ENCODE measurements at places on chromosomes 7 and 10.

GRCh38 chr7:151859111-151859947, 17.6 kb downstream of the PRKAG2 start:
- DNase-seq, result no peak

DNA sequence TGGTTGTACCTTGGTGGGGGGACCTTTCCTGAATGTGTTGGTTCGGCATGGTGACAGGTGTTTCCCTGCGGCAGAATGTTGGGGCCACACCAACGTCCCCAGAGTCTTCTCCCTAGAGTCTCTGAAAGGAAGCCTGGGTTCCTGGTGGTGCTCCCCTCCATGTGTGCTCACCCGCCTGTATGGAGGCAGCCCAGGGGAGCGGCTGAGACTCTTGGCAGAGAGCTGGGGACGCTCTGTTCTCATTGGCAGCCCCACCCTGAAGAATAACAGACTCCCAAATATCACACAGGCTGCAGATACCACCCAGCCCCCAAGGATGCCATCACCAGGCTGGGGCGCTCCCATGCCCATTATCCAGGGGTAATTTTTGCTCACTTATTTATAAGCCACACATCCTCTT, 34.8 kb downstream of the CHST12 start:
- no peak for DNase-seq

DNA sequence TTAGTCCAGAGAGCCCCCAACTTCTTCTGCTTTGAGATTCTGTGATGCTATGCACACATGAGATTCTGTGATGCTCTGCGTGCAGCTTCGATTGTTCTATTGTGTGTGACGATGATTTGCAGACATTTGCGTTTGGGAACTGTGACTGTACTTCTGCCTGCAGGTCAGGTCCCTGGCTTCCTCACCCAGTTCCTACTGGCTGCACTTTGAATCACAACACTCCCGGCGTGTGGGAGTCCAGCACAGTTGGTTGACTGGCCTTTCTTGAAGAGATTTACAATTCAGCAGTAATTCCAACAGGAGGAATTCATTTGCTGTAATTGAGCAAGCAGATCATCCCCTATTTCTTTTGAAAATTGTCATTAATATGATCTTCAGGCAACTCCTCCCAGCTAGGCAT, 252.2 kb upstream of the YAE1 start:
- DNase-seq, result no peak

- no peak for DNase-seq
Measured at GRCh38 chr10:113213035-113213434, 263.0 kb downstream of the TCF7L2 start.

GRCh38 chr10:72423426-72423825, 68.7 kb upstream of the DNAJB12 start:
- no peak for DNase-seq

DNA sequence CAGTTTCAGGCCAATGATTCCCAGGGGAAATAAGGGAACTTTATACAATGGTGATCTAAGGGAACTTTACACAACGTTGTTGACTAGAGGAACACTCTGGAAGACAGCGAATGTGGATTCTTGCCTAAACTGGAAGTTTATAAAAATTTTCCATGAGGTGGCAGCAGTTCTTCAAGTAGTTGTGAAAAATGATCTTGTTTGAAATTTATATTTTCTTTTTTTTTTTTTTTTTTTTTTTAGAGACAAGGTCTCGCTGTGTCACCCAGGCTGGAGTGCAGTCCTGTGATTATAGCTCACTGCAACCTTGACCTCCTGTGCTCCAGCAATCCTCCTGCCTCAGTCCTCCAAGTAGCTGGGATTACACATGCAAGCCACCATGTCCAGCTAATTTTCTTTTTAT, 32.1 kb upstream of the GTF2I start:
- DNase-seq, result no peak

DNA sequence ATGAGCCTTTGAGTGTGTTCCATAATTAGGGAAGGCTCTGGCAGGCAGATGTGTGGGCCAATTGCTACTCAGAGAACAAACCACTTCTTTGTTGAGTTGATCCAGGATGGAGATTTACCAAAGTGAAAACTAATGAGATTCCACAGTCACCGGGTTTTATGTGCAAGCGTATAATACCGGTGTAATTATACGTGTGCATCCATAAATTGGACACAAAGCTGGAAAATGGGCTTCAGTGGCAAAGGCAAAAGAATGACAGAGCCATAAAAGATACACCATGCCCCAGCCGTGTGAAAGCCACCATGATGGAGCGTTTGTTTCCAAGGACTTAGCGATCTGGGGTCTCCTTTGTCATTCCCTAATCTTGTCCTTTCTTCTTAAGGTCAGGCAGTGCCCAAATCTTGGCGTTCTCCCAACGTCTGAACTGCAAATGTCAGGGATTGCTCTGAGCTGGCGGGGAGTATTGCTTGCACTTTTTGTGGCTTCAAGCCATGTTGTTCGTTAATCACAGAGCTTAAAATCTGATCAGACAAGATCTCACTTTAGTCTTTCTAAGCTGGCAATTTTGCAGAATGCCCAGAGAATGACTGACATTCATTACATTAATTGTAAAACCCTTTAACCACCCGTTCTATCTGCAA, 70.1 kb downstream of the NPTX2 start:
- no peak for DNase-seq

- DNase-seq, result no peak
Measured at GRCh38 chr10:3404381-3404780, 231.8 kb upstream of the PITRM1 start.

DNA sequence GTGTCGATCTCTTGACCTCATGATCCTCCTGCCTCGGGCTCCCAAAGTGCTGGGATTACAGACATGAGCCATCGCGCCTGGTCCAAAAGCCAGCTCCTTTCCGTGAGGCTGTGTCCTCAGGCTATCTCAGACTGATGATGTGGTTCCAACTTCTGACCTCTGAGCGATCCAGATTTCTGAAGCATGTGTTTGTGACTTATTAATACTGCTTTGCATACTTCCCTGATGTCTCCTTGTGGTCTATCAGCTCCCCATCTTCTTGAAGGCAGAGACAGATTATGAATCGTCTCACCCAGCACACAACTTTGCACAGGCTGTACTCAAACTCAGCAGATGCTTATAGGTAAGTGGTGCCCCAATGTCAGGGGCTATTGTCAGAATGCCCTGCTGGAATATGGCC, 2.0 kb upstream of the PLPP4 start:
- no peak for DNase-seq

DNA sequence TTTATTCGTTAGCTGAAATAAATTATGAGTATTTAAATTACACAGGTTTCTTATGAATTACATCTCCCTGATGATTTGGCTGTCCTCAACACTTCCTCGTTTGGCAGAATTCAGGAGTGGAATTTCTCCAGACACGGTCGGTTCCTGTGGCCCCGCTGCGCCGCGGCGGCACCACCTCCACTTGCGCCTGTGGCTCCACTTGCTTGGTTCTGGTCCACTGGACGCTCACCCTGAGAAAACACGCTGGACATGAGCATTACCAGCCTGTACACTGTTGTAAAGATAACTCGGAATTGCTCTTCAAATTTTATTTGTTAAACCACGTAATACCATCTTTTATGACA, 85.3 kb downstream of the ZNF33B start:
- no peak for DNase-seq

GRCh38 chr10:78664929-78665553, 403.7 kb upstream of the ZMIZ1 start:
- no peak for DNase-seq

DNA sequence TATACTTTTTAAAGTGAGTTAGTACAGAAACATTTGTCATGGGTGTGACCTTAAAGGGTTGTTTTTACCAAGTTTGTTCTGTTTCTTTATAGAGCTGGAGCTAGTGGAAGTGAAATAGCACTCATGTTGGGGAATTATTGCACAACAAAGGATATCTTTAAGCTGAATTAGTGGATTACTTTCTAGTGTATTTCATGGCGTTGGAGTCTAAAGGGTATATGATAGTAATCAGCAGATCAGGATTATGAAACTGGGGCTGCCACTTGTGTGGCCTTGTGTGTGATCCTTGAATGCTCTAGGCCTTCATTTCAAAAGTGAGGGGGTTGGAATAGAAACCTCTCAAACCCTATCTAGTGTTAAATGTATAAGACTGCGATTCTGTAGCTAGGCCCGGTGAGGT, 123.6 kb downstream of the LYZL1 start:
- DNase-seq, result no peak

DNA sequence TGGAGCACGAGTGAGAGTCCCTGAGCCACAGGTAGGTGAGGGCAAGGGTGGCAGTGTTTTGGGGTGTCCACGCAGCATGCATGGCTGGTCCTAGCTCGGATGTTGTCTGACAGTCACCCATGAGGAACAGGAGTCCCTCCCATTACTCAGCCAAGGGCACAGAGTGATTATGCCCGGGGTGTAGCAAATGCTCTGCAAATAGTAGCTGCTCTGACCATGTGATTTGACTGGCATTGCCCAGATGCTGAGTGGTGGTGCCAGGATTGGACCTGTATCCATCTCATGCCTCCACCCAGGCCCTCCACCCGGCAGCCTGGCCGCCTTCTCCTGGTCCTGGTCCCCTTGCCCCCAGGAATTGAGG, 150.8 kb downstream of the GRK5 start:
- DNase-seq, result no peak

- DNase-seq, result no peak
Measured at GRCh38 chr7:56079450-56080185, 13.1 kb downstream of the PHKG1 start.

GRCh38 chr10:33952692-33953360, 618.4 kb upstream of the NRP1 start:
- DNase-seq, result no peak

- DNase-seq, result no peak
Measured at GRCh38 chr7:98997846-98998245, 119.5 kb downstream of the TRRAP start.

DNA sequence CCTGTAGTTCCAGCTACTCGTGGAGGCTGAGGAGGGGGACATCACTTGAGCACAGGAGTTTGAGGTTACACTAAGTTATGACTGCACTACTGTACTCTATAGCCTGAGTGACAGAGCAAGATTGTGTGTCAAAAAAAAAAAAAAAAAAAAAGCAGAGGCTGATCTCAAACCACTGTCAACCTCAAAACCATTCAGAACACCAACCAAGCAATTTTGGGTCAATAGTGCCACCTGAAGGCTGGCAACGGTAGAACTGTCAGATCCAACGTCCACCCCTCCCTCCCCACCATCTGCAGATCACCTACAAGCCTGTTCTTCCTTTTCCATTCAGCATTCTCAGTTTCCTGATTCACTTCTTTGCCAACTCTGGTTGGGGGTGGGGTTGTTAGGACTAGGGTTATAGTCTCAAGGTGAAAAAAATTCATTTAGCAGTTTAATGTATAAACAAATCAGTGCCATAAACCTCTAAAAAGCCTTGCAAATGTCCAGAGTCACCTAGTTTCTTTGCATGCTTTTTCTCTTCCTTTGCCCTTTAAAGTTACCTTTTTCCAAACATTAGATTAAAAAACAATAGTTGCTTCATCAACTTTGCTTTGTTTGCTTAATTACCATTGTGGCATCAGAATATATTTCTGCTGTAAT, 2.6 kb downstream of the MRPS33 start:
- peak; percentile 52 for DNase-seq

DNA sequence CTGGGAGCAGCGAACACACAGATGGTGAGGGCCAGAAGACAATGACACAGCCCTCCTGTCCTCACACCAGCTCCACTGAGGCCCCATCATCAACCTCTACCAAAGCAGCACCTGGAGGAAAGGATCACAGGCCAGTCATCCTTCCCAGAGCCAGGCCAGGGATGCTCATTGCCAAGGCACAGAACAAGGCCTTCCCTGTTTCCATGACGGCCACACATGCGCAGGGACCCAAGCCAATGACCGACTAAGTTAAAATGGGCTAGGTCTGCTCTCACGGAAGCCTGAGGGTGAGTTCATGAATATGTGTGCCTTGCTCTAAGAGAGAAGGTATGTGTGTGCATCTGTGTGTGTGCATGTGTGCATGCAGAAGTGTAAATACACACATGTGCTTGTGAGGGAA, 39.6 kb downstream of the COBL start:
- DNase-seq, result no peak

DNA sequence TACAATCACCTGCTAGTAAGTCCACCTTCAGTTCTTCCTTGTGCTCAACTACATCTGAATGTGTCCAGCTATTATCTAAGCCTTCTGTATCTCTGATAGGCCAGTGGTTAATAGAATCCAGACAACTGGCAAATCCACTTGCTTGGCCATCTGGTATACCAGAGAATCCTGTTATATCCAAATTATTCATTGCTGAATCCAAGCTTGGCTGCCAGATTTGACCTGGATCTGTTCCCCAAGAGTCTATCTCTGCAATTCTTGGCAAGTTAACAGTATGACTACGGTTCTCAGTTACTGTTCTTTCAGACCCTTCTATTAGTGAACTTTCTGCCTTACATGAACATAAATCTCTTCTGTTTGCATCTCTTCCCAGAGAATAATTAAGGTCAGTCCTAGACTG, 154.6 kb upstream of the TARP start:
- no peak for DNase-seq

GRCh38 chr10:35340975-35341374, 4.7 kb downstream of the CCNY start:
- no peak for DNase-seq

GRCh38 chr7:131249003-131249402, 78.7 kb upstream of the MKLN1 start:
- no peak for DNase-seq

- no peak for DNase-seq
Measured at GRCh38 chr10:71801361-71801760, 28.0 kb upstream of the VSIR start.

DNA sequence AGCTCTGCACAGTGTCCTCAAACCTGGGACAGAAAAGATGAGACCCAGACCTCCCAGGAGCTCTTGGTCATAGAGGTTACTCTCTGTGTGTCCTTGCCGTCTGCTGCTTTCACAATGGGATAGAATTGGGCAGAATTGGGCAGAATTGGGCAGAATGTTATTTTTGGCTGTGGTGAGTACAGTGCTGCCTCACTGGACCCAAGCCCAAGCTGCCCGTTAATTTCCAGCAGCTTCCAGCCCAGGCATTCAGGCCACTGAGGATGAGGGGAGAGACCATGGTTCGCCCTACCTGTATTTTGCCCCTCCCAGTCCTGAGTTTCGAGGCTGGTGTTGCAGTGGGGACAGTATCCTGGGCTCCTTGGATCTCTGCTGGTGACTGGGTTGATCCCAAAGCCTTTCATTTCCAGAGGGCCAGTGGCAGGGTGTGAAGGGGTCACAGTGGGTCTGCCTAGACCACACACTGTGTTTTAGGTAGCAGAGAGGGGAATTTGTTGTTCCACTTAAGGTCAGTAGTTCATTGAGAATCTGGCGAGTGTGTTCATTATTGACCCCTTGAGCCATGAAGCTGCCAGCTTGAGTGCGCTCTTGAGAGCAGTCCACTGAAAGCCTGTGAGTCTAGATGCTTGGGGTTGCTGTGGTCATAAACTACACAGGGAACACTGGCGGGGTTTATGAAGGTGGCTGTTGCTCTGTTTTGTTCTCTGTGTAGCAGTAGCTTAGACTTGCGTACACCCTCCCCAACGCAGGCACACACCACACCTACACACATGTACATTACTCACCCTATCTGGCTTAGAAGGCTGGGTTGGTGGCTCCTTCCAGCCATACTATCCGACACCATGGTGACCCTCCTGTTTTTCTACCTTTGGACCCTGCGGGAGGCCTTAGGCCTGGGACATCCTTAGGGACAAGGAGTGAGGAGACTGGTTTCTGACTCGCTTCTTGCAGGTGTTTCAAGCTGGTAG, 23.5 kb downstream of the NACAD start:
- DNase-seq, result no peak

- no peak for DNase-seq
Measured at GRCh38 chr10:10796061-10796773, 221.5 kb upstream of the CELF2 start.
